Pancreas (tissue), 10 donors: ENCODE measurements at places on chromosomes 1 and 21. TPM values are rescaled to one million over a fixed set of nuclear protein-coding genes. Genes with fewer than 3 reads are reported as not detected.

GRCh38 chr1:196381544-196381943 is 226.7 kb downstream of the KCNT2 start:
- no peak for DNase-seq

GRCh38 chr1:32063261-32063681 is 9.5 kb upstream of the TMEM39B start:
- DNase-seq, result no peak

- DNase-seq, result no peak
These were observed 67.2 kb upstream of the RUNX3 start for GRCh38 chr1:24996983-24997893.

- DNase-seq, result no peak
These were observed 67.0 kb upstream of the ZNF648 start for GRCh38 chr1:182128502-182128901.

GRCh38 chr1:89355056-89355455 is 8.8 kb upstream of the GBP6 start:
- no peak for DNase-seq

GRCh38 chr1:41414296-41414695 is 53.1 kb downstream of the FOXO6 start:
- DNase-seq, result no peak

RAP1GAP gene
- polyA plus RNA-seq, result 100 TPM

CASQ1 gene
- polyA plus RNA-seq, result 0.14 TPM
